Pancreas (tissue), 10 donors: ENCODE measurements at places on chromosomes 1 and 21. TPM values are rescaled to one million over a fixed set of nuclear protein-coding genes. Genes with fewer than 3 reads are reported as not detected.

Gene PPIAL4G
- not detected for polyA plus RNA-seq

Gene CBR3
- polyA plus RNA-seq: 1.4 TPM

DNA sequence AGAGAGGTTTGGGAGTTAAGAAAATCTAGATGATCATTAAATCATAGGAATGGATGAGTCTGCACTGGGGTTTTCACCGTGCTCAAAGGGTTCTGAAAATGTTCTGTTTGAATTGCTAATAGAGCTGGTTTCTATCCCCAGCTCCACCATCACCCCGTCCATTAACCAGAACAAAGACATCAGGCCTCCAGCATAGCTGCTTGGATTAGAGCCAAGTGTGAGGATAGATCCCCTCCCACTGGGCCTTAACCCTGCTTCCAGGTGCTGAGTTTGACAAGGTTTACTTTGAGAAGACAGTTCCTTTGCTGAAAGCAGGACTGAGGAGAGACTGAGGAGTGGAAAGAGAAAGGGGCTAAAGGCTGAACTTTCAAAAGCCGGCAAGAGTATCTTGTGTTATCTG lies 48.3 kb downstream of the MPZL1 start:
- DNase-seq: no peak

GRCh38 chr1:41427916-41428737 lies 56.4 kb downstream of the EDN2 start:
- DNase-seq: no peak
